Fibroblast of the aortic adventitia (primary cell): ENCODE measurements at places on chromosomes 6 and 20.

- no peak for DNase-seq
Measured at GRCh38 chr6:98787435-98787834, 46.9 kb upstream of the POU3F2 start.

- no peak for DNase-seq
Measured at GRCh38 chr6:51474022-51474975, 613.1 kb downstream of the PKHD1 start.

GRCh38 chr6:148969603-148970061, 222.8 kb downstream of the UST start:
- peak; percentile 88 for DNase-seq

GRCh38 chr6:155377061-155377460, 62.8 kb upstream of the TFB1M start:
- DNase-seq: peak; percentile 88

GRCh38 chr20:50720026-50720425, 11.4 kb upstream of the PARD6B start:
- no peak for DNase-seq

GRCh38 chr6:157584036-157584435, 203.0 kb downstream of the ZDHHC14 start:
- DNase-seq: no peak

- DNase-seq: peak; percentile 31
Measured at GRCh38 chr6:148711833-148712654, 34.8 kb upstream of the UST start.
